Activated CD8-positive, alpha-beta T cell treated with anti-CD3 and anti-CD28 coated beads, Interleukin-2, amount 10 ng/mL, durations not matched to agents 7 days and 5 days (primary cell): ENCODE measurements at places on chromosomes 16 and 17. TPM values are rescaled to one million over a fixed set of nuclear protein-coding genes. Genes with fewer than 3 reads are reported as not detected.

RPL26 gene
- total RNA-seq = 1,747 TPM

CACNA1G gene
- total RNA-seq = not detected

CIAO3 gene
- 24.9 TPM for total RNA-seq

C17orf113 gene
- 0.24 TPM for total RNA-seq

MMP25 gene
- total RNA-seq = 58.0 TPM

ITGAD gene
- total RNA-seq = 0.13 TPM

TBC1D3B gene
- total RNA-seq = 8.1 TPM

YPEL2 gene
- 9.0 TPM for total RNA-seq

WNT9B gene
- not detected for total RNA-seq

SYNGR3 gene
- total RNA-seq = 2.6 TPM

- no peak overlapping the region for H3K4me3 ChIP-seq
- no peaks in the 10 kb centered on the region for H3K27me3 ChIP-seq
- no peak overlapping the region for H3K27ac ChIP-seq
- no peaks in the 10 kb centered on the region for H3K36me3 ChIP-seq
- DNase-seq = no peak
- H3K4me1 ChIP-seq = no peaks in the 10 kb centered on the region
Observed at GRCh38 chr17:69620363-69620762, 205.9 kb downstream of the MAP2K6 start.

GRCh38 chr17:2040942-2041560 lies 771 bp upstream of the OVCA2 start:
- peaks cover 24% of the 10 kb centered on the region for H3K4me1 ChIP-seq
- H3K36me3 ChIP-seq = peaks cover 29% of the 10 kb centered on the region
- H3K27me3 ChIP-seq = no peaks in the 10 kb centered on the region
- H3K27ac ChIP-seq = no peak overlapping the region
- peak overlapping the region; percentile 48 for H3K4me3 ChIP-seq

- no peak for DNase-seq
- peaks cover 32% of the 10 kb centered on the region for H3K4me1 ChIP-seq
- peaks cover 57% of the 10 kb centered on the region for H3K36me3 ChIP-seq
- H3K27me3 ChIP-seq = no peaks in the 10 kb centered on the region
Observed at GRCh38 chr17:8851600-8851999, 15.9 kb downstream of the PIK3R6 start.

DNA sequence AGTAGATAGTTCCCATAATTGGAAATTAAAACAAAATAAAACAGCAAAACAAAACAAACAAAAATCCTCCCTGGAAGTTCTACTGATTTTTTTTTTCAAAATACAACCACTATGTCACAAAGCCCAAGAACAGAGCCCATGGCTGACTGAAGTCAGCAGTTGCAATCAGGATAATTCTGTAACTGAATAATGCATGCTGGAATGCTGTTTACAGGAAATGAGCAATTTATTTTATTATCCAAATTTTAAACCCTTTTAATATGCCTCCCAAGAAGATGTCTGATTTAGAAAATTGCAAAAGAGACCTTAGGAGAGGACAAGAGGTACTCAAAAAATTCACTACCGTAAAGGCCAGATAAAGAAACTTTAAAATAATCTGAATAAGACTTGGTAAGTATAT lies 578.2 kb downstream of the TOX3 start:
- no peak overlapping the region for H3K27ac ChIP-seq
- no peak for DNase-seq
- no peak overlapping the region for H3K4me3 ChIP-seq
- no peaks in the 10 kb centered on the region for H3K36me3 ChIP-seq

DNA sequence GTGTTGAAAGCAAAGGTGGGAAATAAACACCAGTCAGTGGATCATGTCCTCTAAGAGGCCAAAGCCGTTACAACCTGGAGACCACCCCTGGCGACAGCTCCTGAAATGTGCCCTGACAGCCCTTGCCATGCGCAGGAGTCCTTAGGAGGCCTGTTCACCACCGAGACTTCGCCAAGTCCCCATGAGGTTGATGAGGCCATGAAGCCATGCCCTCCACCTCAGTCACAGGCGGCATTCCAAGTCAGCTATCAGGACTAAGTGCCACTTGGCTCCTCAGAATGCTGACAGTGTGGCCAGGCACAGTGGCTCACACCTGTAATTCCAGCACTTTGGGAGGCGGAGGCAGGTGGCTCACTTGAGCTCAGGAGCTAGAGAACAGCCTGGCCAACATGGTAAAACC lies 27.1 kb downstream of the ADAM11 start:
- H3K36me3 ChIP-seq = no peaks in the 10 kb centered on the region
- H3K27ac ChIP-seq = no peak overlapping the region
- DNase-seq = no peak
- H3K4me3 ChIP-seq = no peak overlapping the region

DNA sequence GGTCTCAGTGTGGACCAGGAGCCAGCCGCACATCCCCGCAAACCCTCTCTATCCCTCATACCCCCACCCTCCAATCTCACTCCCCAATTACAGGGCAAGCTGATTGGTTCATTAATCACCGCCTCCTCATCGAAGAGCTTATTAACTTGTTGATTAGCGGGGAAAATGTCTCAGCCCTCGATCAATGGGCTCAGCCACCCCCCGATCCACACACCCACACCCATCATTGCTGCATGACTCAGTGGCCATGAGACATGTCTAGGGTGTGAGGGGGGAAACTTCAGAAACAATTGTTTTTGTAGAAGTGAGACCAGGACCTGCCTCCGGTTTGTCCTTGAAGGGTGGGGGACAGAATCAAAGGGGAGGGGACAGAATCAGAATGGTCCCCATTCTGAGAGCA lies 2.5 kb upstream of the PYY start:
- no peak for DNase-seq
- H3K27ac ChIP-seq = no peak overlapping the region
- H3K4me3 ChIP-seq = no peak overlapping the region
- no peaks in the 10 kb centered on the region for H3K36me3 ChIP-seq

DNA sequence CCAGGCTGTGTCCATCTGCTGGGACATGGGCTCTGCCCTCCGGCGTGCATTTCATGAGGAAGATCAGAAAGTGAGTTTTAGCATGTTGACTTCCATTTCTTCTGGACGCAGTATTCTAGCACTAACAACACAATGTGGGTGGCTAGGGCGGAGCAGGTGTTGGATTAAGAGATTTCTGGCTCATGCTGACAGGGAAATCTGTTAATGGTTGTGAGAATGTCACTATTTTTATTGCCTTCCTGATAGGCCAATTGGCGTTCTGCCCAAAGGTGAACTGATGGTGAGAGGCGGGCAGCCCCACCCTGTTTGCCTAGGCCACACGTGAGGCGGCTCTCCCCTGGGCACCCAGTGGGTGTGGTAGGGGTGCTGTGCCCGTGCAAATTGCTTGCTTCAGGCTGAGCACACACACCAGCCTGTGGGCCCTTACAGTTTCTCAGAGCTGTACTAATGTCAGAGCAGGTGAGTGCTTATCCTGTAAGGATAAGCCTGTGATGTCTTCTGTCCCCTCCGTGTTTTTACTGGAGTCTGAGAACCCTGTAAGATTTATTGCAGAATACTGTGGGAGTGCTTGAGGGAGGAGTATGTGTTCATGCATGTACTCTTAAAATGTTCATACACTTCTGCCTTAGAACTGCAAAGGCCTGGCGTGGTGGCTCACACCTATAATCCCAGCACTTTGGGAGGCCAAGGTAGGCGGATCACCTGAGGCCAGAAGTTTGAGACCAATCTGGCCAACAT lies 30.9 kb downstream of the PGS1 start:
- peaks cover 27% of the 10 kb centered on the region for H3K36me3 ChIP-seq
- no peak for DNase-seq
- H3K27ac ChIP-seq = peak overlapping the region; percentile 64
- H3K4me1 ChIP-seq = peaks cover 71% of the 10 kb centered on the region
- no peaks in the 10 kb centered on the region for H3K27me3 ChIP-seq

DNA sequence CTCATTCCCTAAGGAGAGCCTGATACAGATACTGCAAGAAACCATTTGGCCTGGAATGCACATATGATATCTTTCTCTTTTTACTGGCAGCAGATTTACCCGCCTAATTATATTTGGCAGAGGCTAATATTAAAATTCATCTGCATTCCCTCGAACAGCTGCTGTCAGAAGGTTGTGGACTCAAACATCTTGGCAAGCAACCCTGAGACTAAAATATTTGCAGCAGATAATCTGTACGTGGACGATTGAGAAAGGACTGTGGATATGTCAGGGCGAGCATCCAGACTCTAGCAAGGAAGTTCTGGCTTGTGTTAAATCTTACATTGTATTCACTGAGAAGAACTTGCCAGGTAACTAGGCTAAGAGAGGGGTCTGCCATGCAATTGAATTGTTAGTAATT lies 65.2 kb downstream of the SNX20 start:
- H3K36me3 ChIP-seq = no peaks in the 10 kb centered on the region
- DNase-seq = no peak
- no peak overlapping the region for H3K4me3 ChIP-seq
- peaks cover 4% of the 10 kb centered on the region for H3K4me1 ChIP-seq
- no peak overlapping the region for H3K27ac ChIP-seq
- no peaks in the 10 kb centered on the region for H3K27me3 ChIP-seq

DNA sequence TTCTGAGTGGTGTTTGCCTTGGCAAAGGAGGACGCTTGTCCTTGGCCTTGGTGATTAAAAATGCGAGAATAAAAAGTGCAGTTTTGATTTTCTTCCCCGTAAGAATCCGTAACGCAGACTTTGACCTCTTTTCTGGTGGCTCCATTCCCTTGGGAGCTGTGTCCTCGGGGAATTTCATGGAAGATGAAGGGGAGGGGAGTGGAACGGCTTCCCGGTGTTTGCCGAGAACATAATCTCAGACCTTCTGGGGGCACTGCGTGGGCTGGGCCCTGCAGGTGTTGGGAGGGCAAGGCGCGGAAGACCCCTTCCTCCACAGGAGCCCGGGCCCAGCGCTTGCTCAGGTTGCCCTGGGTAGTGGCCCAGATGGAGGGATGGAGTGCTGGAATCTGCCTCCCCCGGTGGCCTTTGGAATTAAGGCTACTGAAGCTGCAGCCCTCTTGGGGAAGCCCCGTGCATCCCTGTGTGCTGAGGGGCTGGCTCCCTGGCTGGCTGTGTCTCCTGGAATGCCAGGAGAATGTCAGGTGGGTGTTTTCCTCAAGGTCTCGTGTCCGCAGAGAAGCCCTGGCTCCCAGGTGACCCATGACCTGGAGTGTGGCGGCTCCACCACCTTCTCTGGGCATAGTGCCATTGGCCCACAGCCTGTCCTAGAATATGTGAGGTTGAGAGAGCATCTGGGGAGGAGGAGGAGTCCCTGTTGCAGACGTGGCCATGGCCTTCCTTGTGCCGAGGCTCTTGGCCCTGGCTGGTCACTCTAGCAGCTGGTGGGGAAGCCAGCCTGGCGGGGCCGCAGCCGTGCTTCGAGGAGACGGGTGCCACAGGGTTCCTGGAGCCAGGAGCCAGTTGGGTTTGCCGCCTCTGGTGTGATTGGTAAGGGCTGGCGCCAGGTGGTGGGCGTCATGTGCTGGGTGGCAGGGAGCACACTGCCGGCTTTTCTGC lies 3.1 kb downstream of the BAIAP2 start:
- peaks cover 33% of the 10 kb centered on the region for H3K27me3 ChIP-seq
- H3K4me3 ChIP-seq = no peak overlapping the region
- no peaks in the 10 kb centered on the region for H3K36me3 ChIP-seq
- no peak overlapping the region for H3K27ac ChIP-seq
- no peak for DNase-seq
- peaks cover 13% of the 10 kb centered on the region for H3K4me1 ChIP-seq

DNA sequence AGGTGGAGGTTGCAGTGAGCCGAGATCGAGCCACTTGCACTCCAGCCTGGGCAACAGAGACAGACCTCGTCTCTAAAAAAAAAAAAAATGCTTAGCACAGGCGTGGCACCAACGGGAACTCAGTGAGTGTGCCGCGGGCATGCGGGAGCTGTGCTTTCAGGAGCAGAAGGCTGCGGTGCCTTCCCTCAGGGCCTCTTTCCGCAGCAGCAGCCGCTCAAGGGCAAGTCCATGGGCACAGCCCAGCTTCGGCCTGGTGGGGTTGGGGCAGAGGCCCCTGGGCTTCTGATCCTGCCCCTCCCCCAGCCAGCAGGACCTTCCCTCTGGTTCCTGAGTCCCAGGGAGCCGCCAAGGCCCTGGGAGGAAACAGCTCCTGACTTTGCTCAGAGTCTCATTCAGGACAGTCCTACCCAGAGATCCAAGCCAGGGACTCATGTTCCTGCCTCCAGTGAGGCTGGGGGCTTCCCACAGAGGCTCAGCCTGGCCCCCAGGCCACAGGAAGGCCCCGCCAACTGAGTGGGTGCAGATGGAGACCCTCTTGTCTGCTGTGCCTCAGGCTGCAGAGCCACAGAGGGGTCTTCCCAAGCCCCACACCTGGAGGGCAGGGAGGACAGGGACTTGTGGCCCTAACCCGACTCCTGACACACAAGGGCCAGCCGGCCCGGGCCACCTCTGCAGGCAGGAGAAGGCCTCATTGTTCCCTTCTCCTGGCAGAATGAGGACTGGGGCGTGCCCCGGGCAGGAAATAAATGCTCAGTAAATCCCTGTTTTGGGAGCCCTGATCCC lies 3.3 kb upstream of the ZG16B start:
- H3K36me3 ChIP-seq = no peaks in the 10 kb centered on the region
- peaks cover 11% of the 10 kb centered on the region for H3K4me1 ChIP-seq
- H3K27ac ChIP-seq = no peak overlapping the region
- H3K4me3 ChIP-seq = no peak overlapping the region
- no peaks in the 10 kb centered on the region for H3K27me3 ChIP-seq

- DNase-seq = no peak
- no peak overlapping the region for H3K27ac ChIP-seq
- no peak overlapping the region for H3K4me3 ChIP-seq
- H3K27me3 ChIP-seq = peaks cover 3% of the 10 kb centered on the region
- H3K4me1 ChIP-seq = no peaks in the 10 kb centered on the region
- H3K36me3 ChIP-seq = no peaks in the 10 kb centered on the region
Observed at GRCh38 chr16:66503612-66504011, 46.3 kb downstream of the TK2 start.

GRCh38 chr16:16014329-16015224 lies 65.2 kb downstream of the ABCC1 start:
- no peak overlapping the region for H3K27ac ChIP-seq
- H3K36me3 ChIP-seq = peaks cover 61% of the 10 kb centered on the region
- H3K4me1 ChIP-seq = peaks cover 12% of the 10 kb centered on the region
- H3K27me3 ChIP-seq = no peaks in the 10 kb centered on the region

GRCh38 chr17:12546983-12547382 lies 118.7 kb upstream of the MYOCD start:
- no peak for DNase-seq
- no peaks in the 10 kb centered on the region for H3K27me3 ChIP-seq
- no peak overlapping the region for H3K4me3 ChIP-seq
- H3K36me3 ChIP-seq = no peaks in the 10 kb centered on the region
- H3K27ac ChIP-seq = no peak overlapping the region

GRCh38 chr16:25950586-25951281 lies 259.0 kb downstream of the HS3ST4 start:
- H3K36me3 ChIP-seq = no peaks in the 10 kb centered on the region
- no peak for DNase-seq
- no peaks in the 10 kb centered on the region for H3K27me3 ChIP-seq
- no peak overlapping the region for H3K4me3 ChIP-seq
- no peaks in the 10 kb centered on the region for H3K4me1 ChIP-seq
- no peak overlapping the region for H3K27ac ChIP-seq

- no peaks in the 10 kb centered on the region for H3K27me3 ChIP-seq
- no peak overlapping the region for H3K4me3 ChIP-seq
Observed at GRCh38 chr16:17784073-17784472, 313.3 kb upstream of the XYLT1 start.

- H3K36me3 ChIP-seq = no peaks in the 10 kb centered on the region
- no peak overlapping the region for H3K27ac ChIP-seq
- no peaks in the 10 kb centered on the region for H3K4me1 ChIP-seq
Observed at GRCh38 chr17:32303781-32304288, 38.1 kb downstream of the C17orf75 start.

GRCh38 chr17:15185625-15185991 lies 79.5 kb downstream of the PMP22 start:
- no peaks in the 10 kb centered on the region for H3K36me3 ChIP-seq
- H3K4me3 ChIP-seq = no peak overlapping the region
- DNase-seq = no peak
- H3K4me1 ChIP-seq = no peaks in the 10 kb centered on the region

GRCh38 chr17:28395426-28395825 lies 10.6 kb downstream of the SLC46A1 start:
- H3K27ac ChIP-seq = no peak overlapping the region
- peaks cover 16% of the 10 kb centered on the region for H3K36me3 ChIP-seq
- no peak for DNase-seq
- no peak overlapping the region for H3K4me3 ChIP-seq
- no peaks in the 10 kb centered on the region for H3K27me3 ChIP-seq
